ENCODE measurements at places on chromosomes 16 and 17.

DNA sequence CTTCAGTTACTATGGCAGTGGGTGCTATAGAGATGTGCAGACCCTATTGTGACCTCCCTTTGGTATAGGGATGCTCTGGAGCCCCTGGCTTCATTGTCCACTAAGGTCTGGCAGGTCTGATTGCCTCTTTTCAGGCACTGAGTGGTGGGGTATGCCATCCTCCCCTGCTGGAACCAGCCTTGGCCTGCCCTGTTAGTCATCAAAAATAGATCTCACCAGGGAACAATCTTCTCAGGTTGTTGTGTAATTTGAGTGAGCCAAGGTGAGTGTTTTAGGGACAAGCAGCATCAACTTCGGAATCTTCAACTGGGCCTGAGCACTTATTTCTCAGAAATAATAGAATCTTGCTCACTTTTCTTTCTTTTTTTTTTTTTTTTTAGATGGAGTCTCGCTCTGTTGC, 19.6 kb downstream of the HMOX2 start:
- DNase-seq = no peak

GRCh38 chr16:50461400-50461760, 86.8 kb upstream of the NKD1 start:
- DNase-seq = no peak

- DNase-seq = no peak
Measured at GRCh38 chr16:72809446-72809845, 238.5 kb downstream of the ZFHX3 start.

DNA sequence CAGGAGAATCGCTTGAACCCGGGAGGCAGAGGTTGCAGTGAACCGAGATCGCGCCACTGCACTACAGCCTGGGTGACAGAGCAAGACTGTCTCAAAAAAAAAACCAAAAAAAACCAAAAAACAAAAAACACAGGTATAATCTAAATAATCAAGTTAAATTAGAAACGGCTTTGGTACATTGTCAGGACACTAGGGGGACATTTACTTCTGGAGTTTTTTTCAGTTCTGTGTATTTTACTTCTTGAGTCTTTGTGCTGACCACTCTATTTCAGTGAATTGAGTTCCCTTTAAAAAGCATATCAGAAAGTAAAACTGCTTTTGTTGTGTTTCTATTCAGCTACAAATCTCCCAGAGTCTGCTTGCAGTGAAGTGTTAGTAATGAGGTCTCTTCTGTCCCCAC, 36.3 kb downstream of the DHRS7B start:
- DNase-seq = no peak

GRCh38 chr17:39178536-39178935, 12.6 kb upstream of the ARL5C start:
- DNase-seq = no peak

- peak; percentile 58 for DNase-seq
Measured at GRCh38 chr17:8057691-8058114, 18.8 kb downstream of the ALOX15B start.

DNA sequence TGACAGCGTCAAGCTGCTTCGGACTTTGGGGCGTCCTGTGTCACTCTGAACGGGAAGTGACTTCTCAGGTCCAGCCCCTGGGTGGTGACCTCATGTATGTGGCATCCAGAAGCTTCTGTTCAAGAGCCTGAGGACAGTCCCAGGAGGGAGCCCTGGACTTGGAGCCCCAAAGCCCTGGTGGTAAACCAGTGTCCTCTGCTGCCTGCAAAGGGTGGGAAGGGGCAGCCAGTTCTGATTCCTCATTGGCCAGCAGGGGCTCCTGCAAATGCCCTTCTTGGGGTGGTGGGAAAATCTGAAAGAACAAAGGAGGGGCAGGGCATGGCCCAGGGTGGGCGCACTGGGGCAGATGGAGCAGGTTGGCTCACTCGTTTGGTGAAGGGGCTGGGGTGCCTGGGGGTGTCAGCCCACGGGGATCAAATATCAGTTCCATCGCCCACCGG, 1.6 kb downstream of the OSGIN1 start:
- DNase-seq = no peak

- no peak for DNase-seq
Measured at GRCh38 chr17:53472586-53472985, 350.1 kb upstream of the KIF2B start.
